Left renal pelvis (tissue), 4 donors: ENCODE measurements at places on chromosomes 11 and 22. TPM values are rescaled to one million over a fixed set of nuclear protein-coding genes. Genes with fewer than 3 reads are reported as not detected.

The SLC39A13 gene
- polyA plus RNA-seq = 44.8 TPM

The ISX gene
- polyA plus RNA-seq = 0.32 TPM

The TIMP3 gene
- polyA plus RNA-seq = 169 TPM

The RHOD gene
- polyA plus RNA-seq = 5.6 TPM

The OR51A2 gene
- not detected for polyA plus RNA-seq

The OR52E8 gene
- not detected for polyA plus RNA-seq

The ZNF215 gene
- polyA plus RNA-seq = 1.6 TPM

- no peak for DNase-seq
Observed at GRCh38 chr11:105696000-105696399, 86.1 kb downstream of the GRIA4 start.

GRCh38 chr11:115452241-115452640 is 52.0 kb downstream of the CADM1 start:
- DNase-seq = no peak

DNA sequence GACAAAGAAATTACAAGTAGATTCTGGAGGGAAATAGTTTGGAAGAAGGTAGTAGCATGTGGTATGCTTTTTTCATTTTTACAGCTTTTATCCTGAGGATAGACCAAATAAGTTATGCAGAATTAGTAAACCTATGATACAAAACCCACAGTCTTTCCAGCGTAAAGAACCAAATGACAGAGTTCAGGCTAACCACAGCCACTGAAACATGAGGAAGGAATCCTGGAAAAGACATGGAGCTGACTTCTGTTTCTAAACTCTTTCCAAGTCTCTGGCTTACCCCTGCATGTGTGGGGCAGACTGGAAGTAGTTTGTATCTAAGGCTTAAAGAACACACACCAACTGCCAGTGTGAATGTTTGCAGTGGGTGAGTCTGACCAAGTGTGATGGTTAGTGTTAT is 258.4 kb upstream of the TENM4 start:
- DNase-seq = no peak

DNA sequence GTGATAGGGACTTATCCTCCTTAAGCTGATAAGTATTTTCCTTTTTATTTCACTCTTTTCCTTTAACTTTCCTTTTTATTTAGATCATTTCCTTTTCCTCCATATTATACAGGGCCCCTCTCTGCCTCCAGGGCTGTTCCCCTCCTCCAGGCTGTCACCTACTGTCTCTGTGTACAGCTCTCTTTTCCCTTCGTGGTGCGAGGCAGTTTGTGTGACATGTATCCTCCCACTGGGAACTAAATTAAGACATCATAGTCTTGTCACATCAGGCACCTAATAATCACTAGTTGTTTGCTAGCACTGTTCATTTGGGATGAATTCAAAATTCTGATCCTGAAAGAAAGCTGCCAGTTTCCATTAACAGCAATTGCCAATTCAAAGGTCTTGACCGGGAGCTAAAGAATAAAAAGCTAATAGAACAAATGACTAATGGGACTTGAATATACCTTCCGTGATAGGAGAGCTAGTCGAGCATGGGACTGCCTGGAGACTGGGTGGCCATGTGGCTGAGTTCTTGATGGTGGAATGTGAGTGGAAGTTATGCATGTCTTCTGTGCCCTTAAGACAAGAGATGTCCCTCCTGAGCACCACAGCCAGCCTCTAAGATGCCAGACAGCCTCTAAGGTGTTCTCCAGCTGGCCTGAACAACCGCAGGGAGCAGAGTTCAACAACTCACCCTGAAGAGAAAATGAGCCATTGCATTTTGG is 77.7 kb upstream of the LRRC55 start:
- DNase-seq = no peak

- no peak for DNase-seq
Observed at GRCh38 chr22:46728470-46728869, 9.6 kb downstream of the CERK start.

DNA sequence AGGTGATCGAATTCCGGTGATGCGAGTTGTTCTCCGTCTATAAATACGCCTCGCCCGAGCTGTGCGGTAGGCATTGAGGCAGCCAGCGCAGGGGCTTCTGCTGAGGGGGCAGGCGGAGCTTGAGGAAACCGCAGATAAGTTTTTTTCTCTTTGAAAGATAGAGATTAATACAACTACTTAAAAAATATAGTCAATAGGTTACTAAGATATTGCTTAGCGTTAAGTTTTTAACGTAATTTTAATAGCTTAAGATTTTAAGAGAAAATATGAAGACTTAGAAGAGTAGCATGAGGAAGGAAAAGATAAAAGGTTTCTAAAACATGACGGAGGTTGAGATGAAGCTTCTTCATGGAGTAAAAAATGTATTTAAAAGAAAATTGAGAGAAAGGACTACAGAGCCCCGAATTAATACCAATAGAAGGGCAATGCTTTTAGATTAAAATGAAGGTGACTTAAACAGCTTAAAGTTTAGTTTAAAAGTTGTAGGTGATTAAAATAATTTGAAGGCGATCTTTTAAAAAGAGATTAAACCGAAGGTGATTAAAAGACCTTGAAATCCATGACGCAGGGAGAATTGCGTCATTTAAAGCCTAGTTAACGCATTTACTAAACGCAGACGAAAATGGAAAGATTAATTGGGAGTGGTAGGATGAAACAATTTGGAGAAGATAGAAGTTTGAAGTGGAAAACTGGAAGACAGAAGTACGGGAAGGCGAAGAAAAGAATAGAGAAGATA is at the start of gene MALAT1:
Gene MALAT1 (plus strand): TSS at position 69 of the 736 bp plus-strand sequence.
- DNase-seq = peak; percentile 94

DNA sequence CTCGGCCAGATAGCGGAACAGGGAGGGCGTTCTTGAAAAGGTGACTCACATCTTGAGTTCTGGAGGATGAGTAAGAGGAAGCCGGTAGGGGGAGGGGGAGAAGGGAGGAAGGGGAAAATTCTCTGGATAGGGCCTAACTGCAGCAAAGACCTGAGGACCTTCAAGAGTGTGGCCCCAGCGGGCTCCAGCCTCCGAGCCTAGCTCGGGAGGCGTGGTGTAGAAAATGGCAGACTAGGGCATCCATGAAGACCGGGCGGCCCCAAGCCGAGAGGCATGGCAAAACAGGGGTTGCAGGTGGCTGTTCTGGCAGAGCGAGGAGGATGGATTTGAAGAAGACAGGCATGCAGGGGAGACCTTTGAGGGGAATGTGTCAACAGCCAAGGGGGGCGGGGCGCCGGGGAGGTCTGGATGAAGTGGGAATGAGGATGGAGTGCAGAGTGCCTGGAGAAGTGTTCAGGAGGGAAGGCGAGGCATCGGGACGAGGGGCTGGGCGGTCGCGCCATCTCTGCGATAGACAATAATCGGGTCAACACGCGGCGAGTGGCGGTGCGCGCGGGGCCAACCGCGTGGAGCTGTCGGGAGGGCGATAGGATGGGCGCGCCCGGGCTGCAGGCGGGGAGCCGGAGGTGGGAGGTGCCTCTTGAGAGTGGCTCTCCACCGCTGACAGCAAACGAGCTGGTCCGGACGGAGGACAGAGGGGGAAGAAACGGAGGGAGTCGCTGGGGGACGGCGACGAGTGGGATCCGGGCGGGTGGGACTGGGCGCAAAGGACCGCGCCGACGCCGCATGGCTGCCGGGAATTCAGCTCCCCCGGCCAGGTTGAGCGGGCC is 40.0 kb upstream of the CREB3L1 start:
- DNase-seq = no peak

DNA sequence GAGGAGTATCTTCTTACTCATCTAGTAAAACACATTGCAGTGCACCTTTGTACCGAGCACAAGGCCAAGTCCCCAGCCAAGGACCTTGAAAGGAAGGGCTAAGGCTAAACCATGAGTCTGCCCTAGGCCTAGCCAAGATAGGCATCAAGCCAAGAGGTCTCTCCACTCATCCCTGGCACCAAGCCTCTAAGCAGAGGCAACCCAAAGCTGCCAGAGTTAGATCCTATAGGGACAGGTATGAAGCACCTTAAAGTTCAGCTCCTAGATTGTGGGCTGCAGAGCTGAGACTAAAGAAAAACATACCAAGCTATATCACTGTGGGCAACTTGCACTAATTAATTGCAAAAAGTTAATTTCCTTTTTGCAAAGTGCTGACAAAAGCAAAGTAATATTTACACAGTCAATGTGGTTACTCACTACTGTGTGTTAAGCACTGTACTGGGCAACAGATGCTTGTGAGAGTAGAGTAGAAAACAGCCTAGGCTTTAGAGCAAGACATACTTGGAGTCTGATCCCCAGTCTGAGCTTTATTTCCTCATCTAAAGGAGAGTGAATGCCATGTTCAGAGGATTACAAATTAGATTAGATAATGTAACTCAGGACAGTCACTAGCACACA is 7.2 kb downstream of the COA4 start:
- DNase-seq = no peak

GRCh38 chr11:131408025-131408640 is 37.7 kb downstream of the NTM start:
- DNase-seq = no peak

DNA sequence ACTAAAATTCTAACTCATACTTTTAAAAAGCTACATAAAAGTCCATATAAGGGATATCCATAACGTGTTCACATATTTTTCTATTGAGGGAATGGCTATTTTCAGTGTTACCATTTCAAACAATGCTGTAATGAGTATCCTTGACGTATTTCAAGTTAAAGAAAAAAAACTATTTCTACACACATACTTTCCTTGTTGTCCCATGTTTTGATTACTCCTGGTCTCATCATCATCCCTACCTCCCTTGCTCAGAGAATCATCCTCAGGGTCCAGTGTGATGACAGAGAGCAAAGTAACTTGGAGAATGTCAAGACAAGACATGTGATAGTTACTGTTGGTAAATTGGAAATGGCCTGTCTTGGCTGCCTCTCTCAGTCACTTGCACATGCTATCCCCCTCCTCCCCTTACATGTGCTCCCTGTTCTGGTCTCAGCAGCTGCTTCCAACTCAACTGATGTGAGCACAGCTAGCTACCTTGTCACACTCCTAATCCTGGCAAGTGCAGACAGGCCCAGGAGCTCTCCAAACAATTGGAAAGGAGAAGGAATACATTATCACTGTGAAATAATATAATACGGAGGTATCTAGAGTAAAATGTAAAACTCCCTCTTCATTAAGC is 21.8 kb downstream of the NUMA1 start:
- no peak for DNase-seq

- DNase-seq = no peak
Observed at GRCh38 chr22:38754751-38755154, 1.0 kb downstream of the SUN2 start.

DNA sequence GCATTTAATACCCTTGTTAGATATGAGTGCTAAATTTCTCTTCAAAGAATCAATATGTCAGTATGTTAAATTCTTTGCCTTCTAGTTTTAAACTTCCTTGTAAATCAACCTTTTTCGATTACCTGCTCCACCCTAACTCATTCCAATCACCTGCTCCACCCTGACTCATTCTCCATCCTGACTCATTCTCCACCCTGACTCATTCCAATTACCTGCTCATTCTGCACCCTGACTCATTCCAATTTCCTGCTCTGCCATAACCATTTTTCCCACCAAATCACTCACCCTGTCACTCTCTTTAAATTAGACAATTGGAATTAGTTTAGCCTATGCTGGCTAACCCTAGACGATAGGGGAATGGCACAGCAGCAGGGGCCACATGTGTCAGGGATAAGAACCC is 519.5 kb upstream of the LRRC4C start:
- DNase-seq = no peak

DNA sequence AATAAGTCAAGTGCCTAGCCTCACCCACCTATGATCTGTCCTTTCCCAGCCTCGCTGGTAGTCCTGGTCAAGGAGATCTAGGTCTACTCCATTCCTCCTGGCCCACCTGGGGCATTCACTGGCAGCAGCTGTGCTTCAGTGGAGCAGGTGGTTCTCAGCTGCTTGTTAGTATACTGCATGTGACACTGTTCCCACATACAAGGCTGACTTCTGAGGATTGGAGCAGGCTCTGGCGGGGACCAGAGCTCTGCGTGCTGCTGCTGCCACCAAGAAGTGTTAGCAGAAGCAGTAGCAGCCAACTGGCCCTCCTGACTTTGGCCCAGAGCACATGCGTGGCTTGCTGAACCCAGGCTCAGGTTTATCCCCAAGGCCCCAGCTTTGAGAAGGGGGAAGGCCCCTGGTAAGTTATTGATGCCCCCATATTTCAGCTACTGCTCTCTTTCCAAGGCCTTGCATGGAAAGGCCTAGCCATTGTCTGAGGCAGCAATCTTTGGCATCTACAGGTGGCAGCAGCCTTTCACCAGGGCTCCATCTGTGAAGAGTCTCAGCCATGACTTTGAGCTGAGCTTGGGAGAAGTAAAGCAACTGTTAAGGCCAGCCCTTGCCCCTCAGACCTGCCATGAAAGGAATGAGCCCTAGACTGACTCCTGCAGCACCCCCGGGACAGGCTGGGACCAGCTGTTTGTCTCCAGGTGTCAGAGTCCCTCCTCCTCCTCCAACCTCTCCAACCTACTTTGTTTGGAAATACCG is 26.5 kb downstream of the ARHGAP1 start:
- no peak for DNase-seq

DNA sequence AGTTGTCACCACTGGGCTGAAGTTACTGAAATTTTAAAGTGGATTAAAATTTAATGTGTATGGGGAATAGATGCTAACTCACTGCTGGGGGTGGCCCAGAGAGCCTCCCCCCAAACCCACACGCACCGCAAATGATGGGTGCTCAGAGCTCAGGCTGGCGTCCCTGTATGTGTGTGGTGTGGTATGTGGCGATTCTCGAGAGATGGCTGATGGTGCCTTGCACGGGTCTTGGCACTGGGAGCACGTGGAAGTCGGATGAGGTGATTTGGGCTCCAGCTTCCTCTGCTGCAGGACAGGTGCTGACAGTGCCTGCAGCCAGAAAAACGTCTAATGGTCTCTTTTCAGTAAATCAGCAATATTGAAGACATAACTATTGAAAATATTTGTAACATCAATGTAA is 1473.3 kb downstream of the TBC1D22A start:
- no peak for DNase-seq

GRCh38 chr11:118679483-118679882 is at the start of gene TREH:
Gene TREH, minus strand, starts transcription at chr11:118679650. Its CDS starts 23 bp downstream, at chr11:118679627.
- no peak for DNase-seq
